ENCODE measurements at places on chromosomes 13 and 19. TPM values are rescaled to one million over a fixed set of nuclear protein-coding genes. Genes with fewer than 3 reads are reported as not detected.

DNA sequence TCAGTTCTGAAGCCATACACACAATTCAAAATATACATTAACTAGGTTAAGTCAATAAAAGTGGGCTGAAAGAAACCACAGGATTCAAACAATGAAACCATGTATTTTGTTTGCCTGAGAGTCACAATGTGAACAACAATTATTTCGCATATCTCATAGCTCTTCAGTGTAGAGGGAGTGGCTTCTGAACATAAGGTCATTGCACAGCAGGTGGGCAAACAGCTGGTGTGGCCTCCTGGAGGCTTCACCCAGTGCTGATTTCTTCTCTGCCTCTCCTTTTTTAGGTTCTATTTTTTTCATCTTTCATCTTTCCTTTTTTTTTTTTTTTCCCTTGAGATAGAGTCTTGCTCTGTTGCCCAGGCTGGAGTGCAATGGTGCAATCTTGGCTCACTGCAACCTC, 40.4 kb upstream of the ZNF254 start:
- peaks cover 72% of the 10 kb centered on the region for H3K36me3 ChIP-seq
- H3K4me1 ChIP-seq, result no peaks in the 10 kb centered on the region
- no peak for DNase-seq

DNA sequence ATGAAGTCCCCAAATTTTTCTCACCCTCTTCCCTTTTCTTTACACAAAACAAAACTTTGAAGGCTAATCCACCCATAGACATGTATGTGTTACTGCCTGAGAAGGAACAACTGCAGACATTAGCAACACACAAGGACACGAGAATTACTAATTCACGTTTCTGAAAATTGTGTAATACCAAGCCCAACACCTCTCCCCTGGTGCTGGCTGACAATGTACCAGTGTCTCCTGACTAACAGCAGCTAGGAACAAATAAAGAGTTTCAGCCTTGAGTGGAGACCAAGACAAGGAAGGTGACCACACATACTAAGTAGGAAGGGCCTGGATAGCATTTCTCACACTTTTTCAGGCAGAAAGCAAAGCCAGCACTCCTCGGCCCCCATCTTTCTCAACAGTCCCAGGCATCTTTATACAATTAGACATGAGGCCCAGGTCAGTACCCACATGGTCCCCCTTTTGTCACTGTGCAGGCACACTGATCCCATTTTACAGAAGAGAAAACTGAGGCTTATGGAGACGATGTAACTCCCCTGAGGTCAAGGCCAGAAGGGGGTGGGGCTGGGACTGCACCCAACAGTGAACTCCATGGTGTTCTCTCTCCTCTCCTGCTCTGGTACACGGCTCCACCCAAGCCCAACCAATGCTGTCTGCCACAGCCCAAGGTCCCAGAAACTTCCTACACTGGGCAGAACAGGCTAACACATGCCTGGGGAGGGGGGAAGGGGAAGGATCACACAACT, 8.7 kb downstream of the BRD4 start:
- H3K4me1 ChIP-seq, result peaks cover 92% of the 10 kb centered on the region
- H3K27ac ChIP-seq, result peak overlapping the region; percentile 41
- no peaks in the 10 kb centered on the region for H3K27me3 ChIP-seq

GRCh38 chr13:112653071-112653470, 36.8 kb upstream of the ATP11A start:
- H3K36me3 ChIP-seq, result no peaks in the 10 kb centered on the region
- peaks cover 2% of the 10 kb centered on the region for H3K27me3 ChIP-seq
- no peak for DNase-seq
- H3K4me1 ChIP-seq, result no peaks in the 10 kb centered on the region
- H3K27ac ChIP-seq, result no peak overlapping the region

- no peaks in the 10 kb centered on the region for H3K27me3 ChIP-seq
- H3K27ac ChIP-seq, result peak overlapping the region; percentile 94
- H3K36me3 ChIP-seq, result peaks cover 22% of the 10 kb centered on the region
- H3K4me3 ChIP-seq, result peak overlapping the region; percentile 88
- DNase-seq, result no peak
- peaks cover 68% of the 10 kb centered on the region for H3K4me1 ChIP-seq
Observed at GRCh38 chr19:43782311-43782660, 1.5 kb upstream of the KCNN4 start.

- H3K4me1 ChIP-seq, result no peaks in the 10 kb centered on the region
- no peak overlapping the region for H3K4me3 ChIP-seq
- no peak overlapping the region for H3K27ac ChIP-seq
- H3K36me3 ChIP-seq, result peaks cover 6% of the 10 kb centered on the region
- no peak for DNase-seq
- H3K27me3 ChIP-seq, result no peaks in the 10 kb centered on the region
Observed at GRCh38 chr19:48340995-48341394, 15.6 kb downstream of the EMP3 start.

- no peak for DNase-seq
- no peak overlapping the region for H3K4me3 ChIP-seq
- H3K27ac ChIP-seq, result no peak overlapping the region
- H3K27me3 ChIP-seq, result no peaks in the 10 kb centered on the region
- H3K4me1 ChIP-seq, result no peaks in the 10 kb centered on the region
Observed at GRCh38 chr13:30529085-30529834, 63.5 kb upstream of the HMGB1 start.

- H3K4me3 ChIP-seq, result no peak overlapping the region
- peak overlapping the region; percentile 92 for H3K27ac ChIP-seq
- peaks cover 72% of the 10 kb centered on the region for H3K36me3 ChIP-seq
- DNase-seq, result no peak
Observed at GRCh38 chr19:10552510-10553053, 8.9 kb downstream of the ATG4D start.

DNA sequence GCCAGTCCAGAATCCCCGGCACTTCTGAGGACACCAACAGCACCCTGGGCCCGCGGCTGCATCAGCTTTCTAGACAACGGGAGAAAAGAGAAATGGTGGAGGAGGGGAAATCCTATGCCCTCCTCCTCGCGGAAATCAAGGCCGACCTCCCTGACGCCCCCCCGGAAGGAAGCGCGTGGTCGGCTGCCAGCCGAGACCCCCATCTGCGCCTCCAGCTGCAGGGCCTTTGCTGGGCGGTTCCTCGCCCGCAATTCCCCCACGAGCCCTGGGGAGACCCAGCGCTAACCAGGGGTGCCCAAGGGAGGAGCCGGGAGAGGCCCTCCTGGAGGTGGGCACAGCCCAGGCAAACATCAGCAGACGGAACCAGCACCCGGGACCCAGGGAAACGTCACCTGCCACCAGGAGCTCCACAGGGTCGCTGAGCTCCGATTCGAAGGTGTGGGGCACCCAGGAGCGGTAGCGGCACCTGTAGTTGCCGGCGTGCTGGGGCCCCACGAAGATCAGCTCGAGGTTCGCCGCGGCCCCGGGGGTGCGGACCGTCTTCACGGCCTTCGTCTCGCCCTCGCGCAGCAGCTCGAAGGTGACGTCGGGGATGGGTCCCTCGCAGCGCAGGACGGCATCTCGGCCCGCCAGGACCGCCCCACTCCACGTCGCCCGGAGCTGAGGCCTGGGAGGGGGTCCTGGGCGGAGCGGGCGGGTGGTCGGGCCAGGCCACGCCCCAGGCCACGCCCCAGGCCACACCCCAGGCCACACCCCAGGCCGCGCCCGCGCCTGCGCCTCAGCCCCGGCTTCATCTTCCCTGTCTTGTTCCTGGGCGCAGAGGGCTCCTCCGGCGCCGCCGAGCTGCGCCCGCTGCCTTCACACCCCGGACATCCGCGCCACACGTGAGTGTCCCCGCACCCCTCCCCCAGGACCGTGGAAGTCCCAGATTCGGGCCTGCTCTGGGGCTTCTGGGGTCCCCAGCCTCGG, 6.0 kb downstream of the A1BG start:
- peaks cover 30% of the 10 kb centered on the region for H3K4me1 ChIP-seq
- peak overlapping the region; percentile 76 for H3K27ac ChIP-seq
- peaks cover 7% of the 10 kb centered on the region for H3K36me3 ChIP-seq
- DNase-seq, result peak; percentile 84

The BEST2 gene
- not detected for total RNA-seq

DNA sequence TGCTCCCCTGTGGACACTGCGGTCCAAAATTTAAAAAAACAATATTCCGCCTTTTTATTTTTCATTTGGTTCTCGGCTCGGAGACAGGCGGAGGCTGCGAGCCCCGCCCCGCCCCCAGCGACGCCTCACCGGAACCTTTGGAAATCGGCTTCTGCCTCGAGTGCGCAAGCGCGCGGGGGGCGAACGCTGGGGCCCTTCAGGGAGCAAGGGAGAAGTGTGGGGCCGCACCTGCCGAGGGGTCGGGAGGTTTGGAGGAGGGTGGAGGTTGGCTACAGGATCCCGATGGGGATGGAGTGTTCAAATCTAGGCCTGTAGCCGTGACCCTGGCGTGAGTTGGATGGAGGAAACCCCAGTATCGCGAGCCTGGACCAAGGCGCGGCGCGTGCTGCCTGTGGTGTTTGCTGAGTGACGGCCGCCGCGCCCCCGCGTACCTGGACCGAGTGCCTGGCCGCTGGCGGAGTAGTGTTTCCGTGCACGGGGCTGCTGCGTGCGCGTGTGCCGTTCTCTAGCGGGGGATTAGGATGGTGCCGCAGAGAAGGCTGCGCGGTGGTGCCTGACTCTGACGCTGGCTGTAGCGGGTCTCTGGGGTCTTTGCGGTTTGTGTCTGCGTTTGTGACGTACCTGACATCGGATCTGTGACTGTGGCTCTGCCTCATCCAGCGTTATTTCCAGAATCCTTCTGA, 565 bp upstream of the ZFP30 start:
- peaks cover 9% of the 10 kb centered on the region for H3K36me3 ChIP-seq
- peak overlapping the region; percentile 95 for H3K4me3 ChIP-seq
- peak; percentile 80 for DNase-seq

DNA sequence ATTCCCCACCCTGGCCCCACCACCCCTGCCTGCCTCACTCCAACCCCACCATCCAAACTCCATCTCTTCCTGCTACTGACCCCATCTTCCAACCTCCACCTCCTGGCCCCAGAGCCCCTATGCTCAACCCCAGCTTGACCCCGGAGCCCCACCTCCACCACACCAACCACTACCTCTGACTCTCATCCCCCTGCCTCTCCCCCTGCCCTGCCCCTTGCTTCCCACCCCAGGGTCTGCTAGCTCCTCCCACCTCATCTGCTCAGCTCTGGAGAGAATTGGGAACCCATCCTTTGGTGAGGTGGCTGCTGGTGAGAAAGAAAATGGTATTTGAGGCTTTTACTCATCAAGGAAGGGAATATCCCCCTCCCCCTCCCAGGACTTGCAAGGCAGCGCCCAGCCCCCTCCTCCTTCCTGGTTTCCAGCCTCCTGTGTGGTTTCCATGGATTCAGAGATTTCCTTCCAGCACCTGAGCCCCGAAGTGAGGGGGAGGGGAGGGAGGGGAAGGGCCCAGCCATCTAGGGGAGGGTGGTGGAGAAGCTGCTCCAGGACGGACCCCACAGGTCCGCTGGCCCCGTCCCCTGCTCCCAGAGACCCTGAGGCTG, 11.4 kb upstream of the PEPD start:
- H3K4me1 ChIP-seq, result no peaks in the 10 kb centered on the region
- no peak for DNase-seq
- no peaks in the 10 kb centered on the region for H3K36me3 ChIP-seq
- no peak overlapping the region for H3K27ac ChIP-seq
- peaks cover 13% of the 10 kb centered on the region for H3K27me3 ChIP-seq

- H3K27me3 ChIP-seq, result peaks cover 5% of the 10 kb centered on the region
- H3K27ac ChIP-seq, result no peak overlapping the region
- no peaks in the 10 kb centered on the region for H3K36me3 ChIP-seq
- no peaks in the 10 kb centered on the region for H3K4me1 ChIP-seq
Observed at GRCh38 chr19:29247872-29248271, 34.9 kb upstream of the UQCRFS1 start.

DNA sequence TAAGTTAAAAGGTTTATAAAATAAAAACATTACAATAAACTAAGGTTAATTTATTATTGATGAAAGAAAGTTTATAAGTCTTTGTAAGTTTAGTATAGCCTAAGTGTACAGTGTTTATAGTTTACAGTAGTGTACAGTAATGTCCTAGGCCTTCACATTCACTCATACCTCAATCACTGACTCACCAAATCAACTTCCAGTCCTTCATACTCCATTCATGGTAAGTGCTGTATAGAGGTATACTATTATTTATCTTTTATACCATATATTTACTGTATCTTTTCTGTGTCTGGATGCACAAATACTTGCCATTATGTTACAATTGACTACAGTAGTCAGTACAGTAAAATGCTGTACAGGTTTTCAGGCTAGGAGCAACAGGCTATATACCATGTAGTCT, 490.0 kb downstream of the GPC6 start:
- H3K27me3 ChIP-seq, result no peaks in the 10 kb centered on the region
- DNase-seq, result no peak
- no peaks in the 10 kb centered on the region for H3K36me3 ChIP-seq
- H3K4me3 ChIP-seq, result no peak overlapping the region

GRCh38 chr19:5349041-5349440, 8.4 kb upstream of the PTPRS start:
- no peak overlapping the region for H3K4me3 ChIP-seq
- DNase-seq, result no peak
- no peaks in the 10 kb centered on the region for H3K4me1 ChIP-seq
- H3K27ac ChIP-seq, result no peak overlapping the region
- peaks cover 5% of the 10 kb centered on the region for H3K27me3 ChIP-seq

- no peaks in the 10 kb centered on the region for H3K27me3 ChIP-seq
- no peak for DNase-seq
- no peaks in the 10 kb centered on the region for H3K4me1 ChIP-seq
Observed at GRCh38 chr13:109403012-109403421, 383.4 kb downstream of the IRS2 start.

GRCh38 chr19:17447704-17448130, 751 bp downstream of the TMEM221 start:
- H3K4me3 ChIP-seq, result peak overlapping the region; percentile 19
- no peak overlapping the region for H3K27ac ChIP-seq
- H3K27me3 ChIP-seq, result peaks cover 21% of the 10 kb centered on the region
- H3K4me1 ChIP-seq, result peaks cover 9% of the 10 kb centered on the region
- DNase-seq, result no peak

The IGFL2 gene
- total RNA-seq, result not detected

DNA sequence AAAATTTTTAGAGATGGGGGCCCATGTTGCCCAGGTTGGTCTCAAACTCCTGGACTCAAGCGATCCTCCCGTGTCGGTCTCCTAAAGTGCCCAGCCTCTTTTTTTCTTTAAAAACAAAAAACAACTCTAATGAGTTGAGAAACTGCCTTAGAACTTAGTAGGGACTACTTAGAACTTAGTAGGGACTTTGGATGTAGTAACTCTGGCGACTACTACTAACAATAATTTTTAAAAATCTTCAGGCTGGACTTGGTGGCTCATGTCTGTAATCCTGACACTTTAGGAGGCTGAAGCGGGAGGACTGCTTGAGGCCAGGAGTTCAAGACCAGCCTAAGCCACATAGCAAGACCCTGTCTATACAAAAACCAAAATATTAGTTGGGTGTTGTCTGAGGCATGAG, 515 bp upstream of the C19orf67 start:
- DNase-seq, result no peak
- peaks cover 15% of the 10 kb centered on the region for H3K36me3 ChIP-seq
- peaks cover 15% of the 10 kb centered on the region for H3K4me1 ChIP-seq
- no peak overlapping the region for H3K4me3 ChIP-seq

The HIPK4 gene
- total RNA-seq, result not detected

The SPRED3 gene
- total RNA-seq, result 2.4 TPM

DNA sequence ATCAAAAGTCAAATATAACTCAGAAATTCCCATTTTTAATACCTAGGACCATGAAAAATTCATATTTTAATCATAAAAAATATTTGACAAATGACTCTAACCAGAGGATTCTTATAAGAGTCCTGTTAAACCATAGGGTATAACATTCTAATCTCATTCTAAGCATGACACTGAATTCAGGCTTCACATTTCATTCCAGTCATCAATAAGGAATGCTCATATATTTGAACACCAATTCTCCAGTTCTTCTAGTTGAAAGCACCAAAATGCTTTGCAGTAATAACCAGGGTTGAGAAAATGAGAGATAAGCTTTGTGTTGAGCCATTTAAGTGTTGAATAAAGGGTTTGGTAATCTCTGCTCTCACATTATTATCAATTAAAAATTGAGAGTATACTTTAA, 147.5 kb downstream of the VWA8 start:
- no peak for DNase-seq
- peaks cover 52% of the 10 kb centered on the region for H3K36me3 ChIP-seq
- peaks cover 32% of the 10 kb centered on the region for H3K4me1 ChIP-seq

All from activated B cell treated with CpG ODN at 0.5 μM for 24 hours (primary cell).